ENCODE measurements at places on chromosomes 3 and 15.

DNA sequence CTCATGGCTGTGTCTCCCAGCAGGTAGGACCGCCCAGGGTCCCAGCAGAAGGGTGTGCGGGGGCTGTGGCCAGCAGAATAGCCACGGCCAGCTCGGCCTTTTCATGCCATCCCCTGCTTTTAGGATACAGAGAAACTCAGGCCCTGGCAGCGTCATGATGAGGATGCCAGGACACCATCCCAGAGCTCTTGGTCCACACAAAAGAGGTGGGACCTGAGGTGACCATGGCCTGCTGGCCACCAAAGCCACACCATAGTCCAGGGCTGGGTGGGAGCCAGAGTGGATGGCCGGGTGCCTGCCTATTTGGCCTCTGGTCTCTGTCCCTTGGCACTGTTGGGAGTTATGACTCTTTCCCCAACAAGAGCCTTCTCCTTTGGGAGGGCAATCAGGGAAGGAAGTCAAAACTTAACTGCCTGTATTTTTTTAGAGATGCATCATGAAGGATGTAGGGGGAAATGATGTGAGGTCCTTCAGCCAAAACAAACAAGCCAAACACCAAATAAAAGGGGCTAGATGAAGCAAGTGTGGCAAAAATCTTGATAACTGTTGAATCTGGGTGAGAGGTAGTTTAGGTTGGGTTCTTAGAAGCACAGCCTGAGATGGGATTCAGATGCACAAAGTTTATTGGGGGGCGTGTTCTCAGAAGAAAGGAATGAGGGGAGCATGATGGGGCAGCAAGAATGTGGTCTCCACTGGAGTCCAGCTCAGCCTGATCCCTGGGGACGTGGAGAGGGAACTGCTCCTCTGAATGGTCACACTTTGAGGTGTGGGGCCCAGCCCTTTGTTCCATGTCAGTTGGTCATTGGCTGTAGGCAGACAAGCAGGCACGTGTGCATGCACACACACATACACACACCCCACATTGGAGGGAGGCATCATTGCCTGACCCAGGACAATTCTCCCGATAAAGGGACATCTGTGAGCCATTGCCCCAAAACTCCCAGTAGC lies 33.2 kb downstream of the SMAD6 start:
- DNase-seq, result no peak

DNA sequence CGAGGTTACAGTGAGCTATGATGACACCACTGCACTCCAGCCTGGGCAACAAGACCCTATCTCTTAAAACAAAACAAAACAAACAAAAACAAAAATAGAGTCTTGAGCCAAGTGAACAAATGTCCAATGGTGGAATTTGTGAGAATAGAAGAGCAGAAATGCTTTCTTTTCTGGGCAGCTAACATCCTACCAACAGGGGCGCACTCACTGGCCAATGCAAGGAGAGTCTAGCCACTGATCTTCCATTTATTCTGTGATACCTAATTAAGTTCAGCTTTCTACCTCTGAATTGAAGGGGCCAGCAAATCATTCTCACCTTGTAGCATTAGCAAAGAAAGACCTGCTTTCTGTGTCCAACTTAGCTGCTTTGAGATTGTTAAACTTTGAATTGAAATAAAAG lies 301.9 kb upstream of the NR2F2 start:
- DNase-seq, result no peak

GRCh38 chr3:143585720-143586456 lies 262.4 kb downstream of the SLC9A9 start:
- no peak for DNase-seq

DNA sequence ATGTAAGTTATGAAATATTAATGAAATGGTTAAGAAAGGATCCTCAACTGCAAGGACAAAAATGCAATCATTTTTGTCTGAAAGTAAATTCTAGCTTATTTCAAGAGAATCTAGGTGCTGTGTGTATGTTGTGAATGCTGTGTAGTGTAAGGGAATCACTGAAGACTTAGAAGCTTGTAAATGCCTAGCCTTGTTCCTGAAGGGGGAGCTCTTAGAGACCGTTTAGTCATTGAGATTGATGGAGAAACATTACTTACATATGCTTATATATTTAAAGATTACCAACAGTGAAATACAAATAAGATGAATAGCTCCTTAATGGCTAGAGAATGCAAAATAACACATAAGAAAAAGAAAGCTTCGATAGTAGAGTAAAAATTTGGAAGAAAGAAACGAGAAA lies 67.9 kb downstream of the CNTN4 start:
- DNase-seq, result no peak

DNA sequence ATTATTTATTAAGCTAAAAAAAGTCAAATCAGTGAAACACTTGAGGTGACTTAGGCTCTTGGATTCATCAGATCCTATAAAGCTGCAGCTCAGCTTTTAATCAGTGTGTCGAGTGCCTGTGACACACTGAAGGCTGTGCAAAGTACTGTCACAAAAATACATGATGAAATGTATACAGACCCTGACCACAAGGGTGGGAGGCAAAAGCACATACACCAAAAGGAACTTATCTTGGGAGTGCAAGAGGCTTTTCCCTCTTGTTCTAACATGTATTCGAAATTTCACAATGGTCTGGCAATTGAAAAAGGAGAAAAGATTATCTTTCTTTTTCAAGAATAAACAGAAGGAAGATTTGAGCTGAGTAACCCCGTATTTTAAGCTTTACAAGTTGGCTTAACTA lies 35.9 kb downstream of the VGLL4 start:
- DNase-seq, result no peak

- no peak for DNase-seq
These were observed 29.9 kb upstream of the GNB5 start for GRCh38 chr15:52220937-52221660.

GRCh38 chr15:92803852-92804609 lies 96.1 kb upstream of the CHD2 start:
- DNase-seq, result no peak

Data from liver (tissue), 10 donors.